ENCODE measurements at places on chromosomes 6 and 20.
A peak's percentile ranks its signal among the peaks of the same experiment; 100 is the strongest.

- no peak for DNase-seq
Observed at GRCh38 chr6:156102129-156102528, 646.5 kb upstream of the NOX3 start.

GRCh38 chr6:68675548-68675947 lies 40.5 kb downstream of the ADGRB3 start:
- no peak for DNase-seq

GRCh38 chr20:40849456-40849855 lies 160.4 kb upstream of the MAFB start:
- no peak for DNase-seq

DNA sequence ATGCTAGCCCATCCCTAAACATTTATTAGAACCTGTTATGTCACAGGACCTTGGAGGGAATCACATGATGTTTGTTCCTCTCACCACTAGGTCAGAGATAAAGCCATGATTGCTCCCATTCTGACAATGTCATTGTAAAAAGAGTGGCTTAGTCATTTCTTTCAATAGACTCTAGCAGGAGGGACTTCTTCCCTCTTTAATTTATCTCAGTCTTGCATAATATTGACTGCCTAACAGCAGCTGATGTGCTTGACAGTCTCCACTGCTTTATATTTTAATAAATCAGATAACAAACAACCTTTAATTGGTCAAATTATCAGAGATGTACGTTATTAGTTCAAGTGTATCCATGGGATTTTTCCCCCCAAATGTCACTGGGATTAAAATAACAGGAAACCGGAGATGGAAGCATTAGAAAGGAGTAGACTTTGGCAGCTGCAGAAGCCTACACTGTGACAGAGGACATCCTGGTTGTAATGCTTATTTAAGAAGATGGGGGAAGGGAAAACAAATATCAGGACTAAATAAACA lies 39.6 kb downstream of the LAMA4 start:
- no peak for DNase-seq

DNA sequence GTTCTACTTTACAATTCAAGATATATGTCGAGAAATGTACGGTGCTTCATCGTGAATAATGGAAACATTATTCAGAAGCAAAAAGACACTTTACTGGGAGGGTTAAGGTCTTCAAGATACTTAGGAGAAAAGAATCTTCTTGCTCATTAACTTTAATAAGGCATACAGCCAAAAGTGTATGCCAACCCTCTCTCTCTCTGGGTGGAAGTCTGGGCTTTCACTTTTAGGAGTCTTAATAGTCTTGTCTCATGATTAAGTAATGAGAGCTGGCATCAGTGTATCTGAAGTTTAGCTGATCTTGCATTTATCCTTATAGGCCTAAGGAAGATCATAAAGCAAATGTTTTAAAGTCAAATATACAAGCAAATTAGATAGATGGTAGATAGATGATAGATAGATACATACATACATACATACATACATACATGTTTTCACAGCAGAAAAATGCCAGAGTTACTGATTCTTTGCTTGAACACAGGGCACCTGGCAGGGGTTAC lies 21.5 kb downstream of the OLIG3 start:
- DNase-seq: no peak

DNA sequence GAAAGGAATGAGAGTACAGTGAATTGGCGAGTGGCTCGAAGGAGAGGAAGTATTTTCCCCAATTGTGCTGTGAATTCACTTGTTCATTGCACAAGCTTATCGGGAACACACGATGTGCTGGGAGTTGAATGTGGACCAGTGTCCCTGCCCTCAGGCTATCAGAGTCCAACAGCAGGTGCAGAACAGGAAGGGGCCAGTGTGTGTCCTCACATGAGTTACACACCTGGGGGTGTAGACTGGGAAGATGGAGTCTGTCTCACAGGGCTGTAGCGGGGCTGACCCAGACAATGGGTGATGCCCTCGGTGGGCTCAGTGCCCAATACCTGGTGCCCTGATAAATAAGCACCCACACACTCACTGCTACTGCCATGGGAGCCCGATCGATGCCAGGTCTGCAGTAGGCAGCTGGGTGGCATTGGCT lies 14.4 kb downstream of the DUSP22 start:
- no peak for DNase-seq

DNA sequence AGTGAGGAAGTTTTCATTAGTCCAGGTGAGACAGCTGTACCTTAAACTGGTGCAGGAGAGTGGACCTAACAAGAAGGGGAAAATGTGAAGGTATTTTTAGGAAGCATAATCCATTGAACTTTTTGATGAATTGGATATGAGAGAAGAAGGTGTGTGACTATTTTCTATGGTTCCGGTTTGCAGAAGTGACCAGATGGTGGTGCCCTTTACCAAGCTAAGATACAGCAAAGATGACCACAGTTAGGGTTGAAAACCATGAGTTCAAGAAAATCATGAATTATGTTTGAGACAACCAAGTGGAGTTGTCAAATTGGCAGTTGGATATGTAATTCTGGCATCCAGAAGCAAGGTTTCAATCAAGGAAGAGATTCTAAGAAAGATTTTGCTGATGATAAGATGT lies 61.9 kb upstream of the NRSN1 start:
- DNase-seq: no peak

- DNase-seq: no peak
Observed at GRCh38 chr6:165663377-165663735, 315 bp upstream of the PDE10A start.

GRCh38 chr20:20286061-20286460 lies 81.8 kb upstream of the INSM1 start:
- no peak for DNase-seq

- DNase-seq: no peak
Observed at GRCh38 chr6:157748839-157749571, 74.0 kb upstream of the SNX9 start.

DNA sequence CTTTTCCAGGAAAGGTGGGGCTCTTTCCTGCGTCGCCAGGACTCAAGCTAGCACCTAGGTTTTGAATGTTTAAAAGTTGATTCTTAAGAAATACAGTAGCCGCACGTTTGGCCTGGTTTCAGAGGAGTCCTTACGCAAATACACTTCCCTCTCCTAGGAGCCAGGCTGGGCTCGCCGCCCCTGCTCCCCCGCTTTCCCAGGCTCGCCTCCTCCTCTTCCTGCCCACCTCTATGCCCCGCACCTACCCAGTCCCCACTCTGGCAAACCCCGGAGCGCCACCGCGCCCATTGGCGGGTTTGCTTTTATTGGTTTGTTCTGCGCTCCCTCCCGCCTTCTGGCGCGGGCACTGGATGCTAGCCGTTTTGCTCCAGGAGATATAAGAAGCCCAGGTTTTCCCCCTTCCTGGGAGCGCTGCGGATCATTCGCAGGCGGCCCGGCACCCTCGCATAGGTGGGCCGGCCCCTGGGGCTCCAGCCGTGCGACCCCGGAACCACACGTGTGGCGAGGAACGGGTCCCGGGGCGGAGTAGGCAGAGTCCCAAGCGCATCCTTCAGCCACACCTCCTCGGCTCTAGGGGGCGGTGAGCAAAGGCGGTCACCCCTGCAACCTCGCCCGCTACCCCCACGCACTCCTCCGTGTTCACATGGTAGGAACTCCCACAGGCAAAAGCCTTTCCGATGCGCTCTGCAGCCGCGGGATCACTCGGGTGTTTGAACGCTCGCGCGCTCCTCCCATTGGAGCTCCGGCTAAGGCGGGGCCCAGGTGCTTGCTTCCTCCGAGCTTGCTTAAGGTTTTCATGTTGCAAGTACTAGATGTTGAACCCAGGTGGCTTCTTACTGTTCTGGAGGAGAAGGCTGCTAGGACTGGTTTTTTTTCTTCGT lies 119.0 kb downstream of the RTN4IP1 start:
- DNase-seq: peak; percentile 58

DNA sequence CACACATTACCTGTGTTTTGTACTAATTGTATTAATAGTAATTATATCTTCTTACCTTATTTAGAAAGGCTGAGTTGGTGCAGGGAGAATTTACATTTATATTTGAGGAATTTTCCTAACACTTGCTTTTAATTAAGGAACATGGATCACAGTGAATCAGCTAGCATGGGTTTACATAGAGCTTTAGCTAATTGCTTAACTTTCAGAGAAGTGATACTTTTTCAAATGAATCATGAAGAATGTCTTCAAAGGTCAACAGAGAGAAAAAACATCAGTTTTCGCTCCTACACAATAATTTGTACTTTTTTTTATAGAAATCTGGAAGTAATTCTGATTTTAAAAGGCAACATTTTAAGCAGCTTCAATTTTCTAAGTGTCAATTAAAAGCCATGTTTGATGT lies 195.0 kb upstream of the HEY2 start:
- no peak for DNase-seq

DNA sequence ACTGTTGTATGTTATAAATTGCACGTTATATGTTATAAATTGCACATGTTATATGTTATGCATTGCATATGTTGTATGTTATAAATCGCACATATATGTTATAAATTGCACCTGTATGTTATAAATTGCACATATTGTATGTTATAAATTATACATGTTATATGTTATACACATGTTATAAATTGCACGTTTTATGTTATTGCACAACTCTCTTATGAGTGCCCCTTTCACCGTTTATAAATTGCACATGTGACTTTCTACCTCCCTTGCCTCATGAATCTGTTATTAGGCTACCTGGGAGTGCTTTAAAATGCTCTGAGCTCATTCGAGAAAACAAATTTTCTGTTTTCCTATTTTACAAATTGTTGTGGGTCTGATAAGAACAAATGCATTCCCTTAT lies 84.1 kb downstream of the RNF182 start:
- DNase-seq: no peak

DNA sequence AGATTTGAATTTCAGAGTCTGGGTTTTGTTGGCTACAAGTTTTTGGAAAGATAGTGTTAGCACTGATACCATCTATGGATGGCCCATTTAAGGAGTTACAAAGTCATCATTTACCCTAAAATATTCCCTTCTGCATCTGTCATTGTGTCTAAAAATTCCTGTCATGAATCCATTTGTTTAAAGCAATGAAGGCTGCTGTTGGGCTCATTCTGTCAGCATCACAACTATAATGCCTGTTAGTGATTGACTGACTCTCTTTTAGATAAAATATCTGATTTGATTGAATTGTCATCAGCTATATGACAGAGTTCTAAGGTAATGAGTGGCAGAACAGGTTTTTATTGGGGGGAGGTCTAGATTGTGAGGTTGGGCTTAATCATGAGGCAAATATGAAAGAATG lies 167.6 kb upstream of the IMPG1 start:
- no peak for DNase-seq

GRCh38 chr6:33926451-33926850 lies 122.6 kb upstream of the MLN start:
- no peak for DNase-seq

DNA sequence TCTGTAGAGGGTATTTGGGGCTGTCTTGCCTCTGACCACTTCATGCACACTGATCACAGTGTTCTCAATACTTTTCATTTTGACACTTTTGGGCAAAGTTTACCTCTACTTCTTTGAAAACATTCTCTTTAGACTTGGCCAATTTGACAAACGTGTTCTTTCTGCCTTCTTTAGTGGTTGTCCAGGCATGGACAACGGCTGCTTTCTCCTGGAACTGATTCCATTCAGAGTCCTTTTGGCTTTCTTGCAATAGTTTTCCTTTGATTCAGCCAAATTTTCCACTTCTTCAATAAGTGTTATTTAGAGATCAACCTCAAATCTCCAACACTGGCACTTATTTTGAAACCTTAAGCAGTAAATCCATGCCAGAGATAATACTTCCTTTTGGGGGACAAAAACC lies 6.7 kb upstream of the CST9 start:
- DNase-seq: no peak

GRCh38 chr6:22067122-22067521 lies 229.7 kb downstream of the PRL start:
- DNase-seq: no peak

DNA sequence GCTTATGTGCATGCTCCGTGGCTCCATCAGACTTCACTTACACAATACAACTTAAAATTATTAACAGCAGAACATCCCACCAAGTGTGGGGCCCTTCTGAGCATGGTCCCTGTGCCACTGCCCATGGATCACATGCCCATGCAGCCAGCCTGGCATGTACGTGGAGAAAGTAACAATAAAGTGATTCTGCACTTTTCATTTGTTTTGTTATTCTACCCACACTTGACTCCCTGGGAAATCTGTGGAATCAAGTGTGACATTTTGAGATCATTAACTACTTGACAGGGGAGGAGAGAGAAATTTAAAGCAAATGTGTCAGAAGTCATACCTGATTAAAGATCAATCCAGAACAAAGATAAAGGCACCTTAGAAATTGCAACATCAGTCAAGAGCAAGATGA lies 112.0 kb downstream of the ISM1 start:
- DNase-seq: no peak

- DNase-seq: peak; percentile 24
Observed at GRCh38 chr6:105994591-105995390, 91.3 kb upstream of the PRDM1 start.

DNA sequence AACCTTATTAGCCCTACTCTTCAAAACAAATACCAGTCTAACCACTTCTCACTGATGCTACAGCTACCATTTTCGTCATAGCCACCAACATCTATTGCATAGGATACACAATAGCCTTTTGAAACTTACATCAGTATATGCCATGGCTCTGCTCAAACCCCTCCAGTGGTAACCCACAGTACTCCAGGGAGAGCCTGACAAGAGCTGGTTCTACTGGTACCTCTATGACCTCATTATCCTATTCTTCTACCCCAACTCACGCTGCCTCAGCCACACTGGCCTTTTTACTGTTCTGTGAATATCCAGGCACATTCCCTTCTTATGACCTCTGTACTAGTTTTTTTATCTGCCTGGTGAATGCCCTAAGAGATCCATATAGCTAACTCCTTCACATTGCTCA lies 157.6 kb downstream of the ARHGAP18 start:
- DNase-seq: no peak

DNA sequence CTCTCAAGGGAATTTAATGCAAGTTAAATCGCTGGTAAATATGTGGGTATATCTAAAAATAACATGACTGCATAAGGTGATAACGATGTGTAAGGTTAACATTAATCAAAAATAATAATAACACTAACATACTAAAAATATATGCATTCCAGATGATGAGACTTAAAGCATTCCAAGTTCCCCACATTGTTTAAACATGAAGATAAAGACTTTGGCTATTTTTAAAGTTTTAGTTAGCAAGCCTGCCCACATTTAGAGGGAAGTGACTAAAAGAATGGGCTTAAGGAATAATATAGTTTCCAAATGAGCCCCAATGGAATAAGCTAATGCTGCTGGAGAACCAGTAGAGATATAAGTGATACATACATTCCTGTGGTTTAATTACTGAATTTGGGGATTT lies 941.3 kb downstream of the TBC1D32 start:
- DNase-seq: no peak

DNA sequence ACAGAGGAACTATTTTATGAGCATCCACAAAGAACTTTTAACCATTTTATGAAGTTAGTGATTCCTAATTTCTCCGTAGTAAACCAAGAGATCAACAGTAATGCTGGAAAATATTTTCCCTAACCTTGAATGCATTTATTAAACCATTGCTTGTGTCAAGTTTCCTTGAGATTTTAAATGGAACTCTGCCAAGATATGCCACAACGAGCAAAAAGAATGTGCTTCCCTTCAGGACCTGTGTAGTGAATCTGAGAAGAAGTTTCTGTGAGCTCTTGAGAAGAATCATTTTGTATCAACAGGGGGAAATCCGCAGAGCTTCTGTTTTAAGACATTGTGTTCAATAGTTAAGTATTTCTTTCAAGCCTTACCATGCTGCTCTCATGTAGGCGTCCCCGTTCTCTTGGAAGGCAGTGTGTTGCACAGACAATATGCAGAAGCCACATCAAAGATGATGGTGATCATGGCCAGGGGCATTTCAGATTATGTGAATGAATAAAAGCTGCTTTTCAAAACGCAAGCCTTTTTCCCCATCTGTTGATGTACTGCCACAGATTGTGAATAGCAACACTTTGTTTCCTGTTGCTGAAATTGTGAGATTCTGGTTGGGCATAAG lies 439.8 kb downstream of the BMP2 start:
- DNase-seq: no peak

Measured in activated gamma-delta T cell treated with Interleukin-2 at 50 U/mL for 16 hours (primary cell).